ENCODE measurements at places on chromosomes 7 and 10. TPM values are rescaled to one million over a fixed set of nuclear protein-coding genes. Genes with fewer than 3 reads are reported as not detected.
A peak's percentile ranks its signal among the peaks of the same experiment; 100 is the strongest.

DNA sequence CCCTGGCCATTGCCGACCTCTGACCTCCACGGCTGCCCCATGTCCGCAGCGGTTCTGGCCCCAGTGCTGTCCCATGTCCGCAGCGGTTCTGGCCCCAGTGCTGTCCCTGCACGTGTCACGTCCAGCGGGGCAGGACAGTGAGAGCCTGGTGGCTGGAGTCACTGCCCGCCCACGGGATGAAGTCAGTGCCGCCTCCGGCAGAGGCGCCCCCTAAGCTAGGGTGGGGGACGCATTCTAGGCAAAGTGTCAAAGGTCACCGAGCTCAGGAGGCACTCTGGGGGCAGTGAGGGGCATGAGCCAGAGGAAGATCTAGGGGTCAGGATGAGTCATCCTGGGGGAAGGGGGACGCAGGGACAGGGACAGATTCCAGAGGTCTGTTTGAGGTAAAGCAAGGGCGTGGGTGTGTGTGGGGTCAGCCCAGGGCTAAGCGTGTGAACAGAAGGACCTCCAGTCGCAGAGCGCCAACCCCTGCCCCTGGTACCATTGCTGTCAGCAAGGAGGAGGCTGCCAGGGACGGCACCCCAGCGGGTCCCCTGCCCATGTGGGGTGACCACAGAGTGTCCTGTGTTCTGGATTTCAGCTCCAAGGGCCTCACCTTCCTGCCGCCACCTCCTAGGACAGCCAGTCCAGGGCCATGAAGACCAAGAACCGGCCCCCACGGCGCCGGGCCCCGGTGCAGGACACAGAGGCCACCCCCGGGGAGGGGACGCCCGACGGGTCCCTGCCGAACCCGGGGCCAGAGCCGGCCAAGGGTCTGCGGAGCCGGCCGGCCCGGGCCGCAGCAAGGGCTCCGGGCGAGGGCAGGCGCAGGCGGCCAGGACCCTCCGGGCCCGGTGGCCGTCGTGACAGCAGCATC lies 665 bp downstream of the BHLHA15 start:
- H3K4me1 ChIP-seq: peaks cover 47% of the 10 kb centered on the region
- peaks cover 24% of the 10 kb centered on the region for H3K36me3 ChIP-seq
- peak overlapping the region; percentile 51 for H3K4me3 ChIP-seq
- peak overlapping the region; percentile 69 for H3K27ac ChIP-seq
- DNase-seq: no peak
- peaks cover 22% of the 10 kb centered on the region for H3K27me3 ChIP-seq

DNA sequence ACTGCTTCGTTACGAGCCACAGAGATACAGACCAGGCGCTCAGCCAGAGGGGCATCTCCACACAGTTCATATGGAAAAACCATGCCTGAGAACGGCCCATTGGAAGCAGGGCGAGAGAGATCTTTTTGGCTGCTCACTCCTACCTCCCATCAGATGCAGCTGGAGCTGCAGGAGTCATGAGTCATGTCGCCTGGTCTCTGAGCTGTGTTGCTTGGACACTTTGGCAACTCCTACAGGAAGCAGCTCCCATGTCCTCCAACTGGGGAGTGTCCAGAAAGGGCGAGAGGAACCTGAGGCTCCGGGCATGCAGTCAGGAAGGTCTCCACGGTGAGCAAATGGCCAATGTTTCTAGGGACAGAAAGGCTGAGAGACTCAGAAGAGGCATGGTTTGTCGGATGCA lies 24.9 kb downstream of the INSIG1 start:
- no peaks in the 10 kb centered on the region for H3K4me1 ChIP-seq
- no peak overlapping the region for H3K27ac ChIP-seq
- H3K27me3 ChIP-seq: no peaks in the 10 kb centered on the region
- no peak overlapping the region for H3K4me3 ChIP-seq

- peaks cover 17% of the 10 kb centered on the region for H3K4me1 ChIP-seq
- peak; percentile 35 for DNase-seq
- peaks cover 54% of the 10 kb centered on the region for H3K27me3 ChIP-seq
Observed at GRCh38 chr10:71396711-71397295, at the start of gene CDH23. Gene CDH23, plus strand, starts transcription at chr10:71396920. Its CDS starts 42,912 bp downstream, at chr10:71439832.

DNA sequence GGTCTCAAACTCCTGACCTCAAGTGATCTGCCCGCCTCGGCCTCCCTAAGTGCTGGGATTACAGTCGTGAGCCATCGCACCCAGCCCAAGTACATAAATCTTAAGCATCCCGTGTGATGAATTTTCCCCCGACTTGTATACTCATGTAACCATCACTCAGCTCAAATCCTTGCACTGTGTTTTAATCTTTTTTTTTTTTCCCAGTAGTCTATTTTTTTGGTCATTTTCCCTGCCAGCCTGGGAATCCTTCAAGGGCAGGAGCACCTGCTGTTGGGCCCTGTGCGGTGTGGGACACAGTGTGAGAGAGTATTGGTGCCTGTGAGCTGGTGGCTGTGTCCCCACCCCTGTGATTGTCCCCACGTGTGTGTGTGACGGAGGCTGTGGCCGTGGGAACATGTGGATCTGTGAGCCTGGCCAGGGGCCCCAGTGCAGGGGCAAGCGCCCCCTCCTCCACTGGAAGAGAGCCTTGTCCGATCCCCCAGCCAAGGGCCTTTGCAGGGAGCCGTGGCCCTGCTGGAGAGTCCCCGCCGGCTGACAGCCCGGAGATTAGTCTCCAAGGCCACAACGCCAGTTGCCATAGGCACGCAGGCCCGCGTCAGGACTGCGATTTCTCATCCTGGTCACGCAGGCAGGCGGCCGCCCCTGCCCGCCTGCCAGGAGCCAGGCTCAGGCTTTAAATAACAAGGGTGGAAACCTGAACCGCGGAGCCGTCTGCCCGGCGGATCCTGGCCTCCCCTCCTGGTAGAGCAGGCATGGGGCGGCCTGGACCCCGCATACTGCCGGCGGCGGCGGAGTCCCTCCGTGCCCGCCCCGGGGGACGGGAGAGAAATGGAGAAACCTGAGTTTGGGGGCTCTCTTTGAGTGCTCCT lies 26.5 kb downstream of the GTF2IRD1 start:
- H3K4me1 ChIP-seq: peaks cover 89% of the 10 kb centered on the region
- no peaks in the 10 kb centered on the region for H3K36me3 ChIP-seq
- peak; percentile 86 for DNase-seq
- H3K27me3 ChIP-seq: peaks cover 6% of the 10 kb centered on the region
- peak overlapping the region; percentile 37 for H3K4me3 ChIP-seq

GRCh38 chr7:123998921-123999320 lies 33.9 kb downstream of the TMEM229A start:
- H3K4me1 ChIP-seq: no peaks in the 10 kb centered on the region
- no peak overlapping the region for H3K27ac ChIP-seq
- H3K27me3 ChIP-seq: no peaks in the 10 kb centered on the region
- no peaks in the 10 kb centered on the region for H3K36me3 ChIP-seq

DNA sequence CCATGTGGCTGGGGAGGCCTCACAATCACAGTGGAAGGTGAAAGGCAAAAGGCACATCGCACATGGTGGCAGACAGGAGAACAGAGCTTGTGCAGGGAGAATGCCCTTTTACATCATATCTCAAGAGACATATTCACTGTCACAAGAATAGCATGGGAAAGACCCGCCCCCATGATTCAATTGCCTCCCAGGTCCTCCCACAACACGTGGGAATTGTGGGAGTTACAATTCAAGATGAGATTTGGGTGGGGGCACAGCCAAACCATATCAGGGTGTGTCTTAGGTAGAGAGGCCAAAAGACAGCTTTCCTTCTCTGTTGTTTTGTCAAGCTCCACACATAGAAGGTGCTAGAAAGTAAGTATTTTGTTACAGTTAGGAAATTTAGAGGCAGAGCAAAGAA lies 20.8 kb upstream of the SLC26A5 start:
- H3K4me3 ChIP-seq: no peak overlapping the region
- no peaks in the 10 kb centered on the region for H3K4me1 ChIP-seq
- H3K27ac ChIP-seq: no peak overlapping the region
- no peaks in the 10 kb centered on the region for H3K36me3 ChIP-seq
- H3K27me3 ChIP-seq: no peaks in the 10 kb centered on the region
- DNase-seq: no peak

- H3K4me1 ChIP-seq: peaks cover 5% of the 10 kb centered on the region
- peak overlapping the region; percentile 39 for H3K27ac ChIP-seq
- H3K4me3 ChIP-seq: no peak overlapping the region
Observed at GRCh38 chr7:37441386-37441760, 7.3 kb downstream of the ELMO1 start.

DNA sequence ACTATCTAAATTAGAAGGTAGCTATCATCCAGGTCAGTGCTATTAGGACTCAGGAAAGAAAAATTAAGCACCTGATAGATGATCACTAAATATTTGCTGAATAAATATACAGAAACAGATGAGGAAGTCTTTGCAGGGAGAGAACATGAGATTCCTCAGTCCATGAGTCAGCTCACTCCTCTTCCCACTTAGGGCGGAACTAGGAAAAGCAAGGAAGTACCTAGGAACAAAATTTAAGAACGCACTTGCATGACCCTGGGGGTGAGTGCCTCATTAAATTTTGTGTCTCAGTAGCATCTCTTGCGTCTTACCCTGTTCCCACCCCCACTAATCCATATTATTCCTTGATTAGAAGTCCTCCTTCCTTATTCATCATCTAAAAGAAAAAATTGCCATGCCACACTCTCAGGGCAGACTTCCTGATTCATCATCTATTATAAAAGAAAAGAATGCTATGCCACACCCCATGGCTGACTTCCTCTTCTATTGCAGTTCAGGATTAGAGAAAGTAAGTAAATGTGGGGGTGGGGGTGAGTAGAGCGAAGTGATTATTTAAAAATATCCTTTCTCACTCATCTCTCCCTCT lies 208.8 kb downstream of the THSD7A start:
- no peaks in the 10 kb centered on the region for H3K36me3 ChIP-seq
- no peaks in the 10 kb centered on the region for H3K4me1 ChIP-seq
- H3K27me3 ChIP-seq: no peaks in the 10 kb centered on the region

- no peak overlapping the region for H3K27ac ChIP-seq
- H3K36me3 ChIP-seq: no peaks in the 10 kb centered on the region
- no peak for DNase-seq
- H3K4me1 ChIP-seq: no peaks in the 10 kb centered on the region
- H3K4me3 ChIP-seq: no peak overlapping the region
Observed at GRCh38 chr7:94941844-94942632, 34.6 kb downstream of the PPP1R9A start.

- no peaks in the 10 kb centered on the region for H3K36me3 ChIP-seq
- H3K27ac ChIP-seq: peak overlapping the region; percentile 79
- H3K4me1 ChIP-seq: peaks cover 42% of the 10 kb centered on the region
- peak; percentile 37 for DNase-seq
- H3K4me3 ChIP-seq: no peak overlapping the region
Observed at GRCh38 chr7:139767561-139767982, 10.2 kb downstream of the HIPK2 start.

- no peaks in the 10 kb centered on the region for H3K4me1 ChIP-seq
- H3K4me3 ChIP-seq: no peak overlapping the region
- DNase-seq: no peak
- no peaks in the 10 kb centered on the region for H3K27me3 ChIP-seq
Observed at GRCh38 chr7:91041901-91042484, 222.2 kb upstream of the FZD1 start.

- DNase-seq: no peak
- H3K4me3 ChIP-seq: no peak overlapping the region
- no peak overlapping the region for H3K27ac ChIP-seq
Observed at GRCh38 chr10:47024046-47024322, 112.8 kb downstream of the PTPN20 start.

DNA sequence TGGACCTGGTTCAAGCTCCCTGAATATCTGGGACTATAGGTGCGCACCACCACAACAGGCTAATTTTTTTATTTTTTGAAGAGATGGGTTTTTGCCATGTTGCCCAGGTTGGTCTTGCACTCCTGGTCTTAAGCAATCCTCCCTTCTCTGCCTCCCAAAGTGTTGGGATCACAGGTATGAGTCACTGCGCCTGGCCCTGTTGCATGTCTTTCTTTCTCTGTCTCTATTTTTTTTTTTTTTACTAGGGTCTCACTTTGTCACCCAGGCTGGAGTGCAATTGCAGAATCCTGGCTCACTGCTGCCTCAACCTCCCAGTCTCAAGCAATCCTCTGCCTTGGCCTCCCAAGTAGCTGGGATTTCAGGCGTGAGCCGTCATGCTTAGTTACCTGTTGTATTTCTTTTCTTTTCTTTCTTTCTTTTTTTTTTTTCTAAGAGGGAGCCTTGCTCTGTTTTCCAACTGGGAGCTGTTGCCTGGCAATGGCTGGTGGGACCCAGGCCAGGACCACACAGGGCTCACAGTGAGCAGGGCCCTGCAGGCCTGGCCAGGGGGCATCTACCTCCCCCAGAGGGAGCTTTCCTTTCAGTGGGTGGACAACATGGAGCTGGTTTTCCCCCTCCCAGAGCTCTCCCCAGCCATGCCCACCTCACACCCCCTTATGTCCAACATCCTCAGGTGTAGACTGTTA lies 6.0 kb downstream of the MYL7 start:
- DNase-seq: no peak
- H3K4me1 ChIP-seq: no peaks in the 10 kb centered on the region
- no peaks in the 10 kb centered on the region for H3K27me3 ChIP-seq
- H3K4me3 ChIP-seq: no peak overlapping the region

DNA sequence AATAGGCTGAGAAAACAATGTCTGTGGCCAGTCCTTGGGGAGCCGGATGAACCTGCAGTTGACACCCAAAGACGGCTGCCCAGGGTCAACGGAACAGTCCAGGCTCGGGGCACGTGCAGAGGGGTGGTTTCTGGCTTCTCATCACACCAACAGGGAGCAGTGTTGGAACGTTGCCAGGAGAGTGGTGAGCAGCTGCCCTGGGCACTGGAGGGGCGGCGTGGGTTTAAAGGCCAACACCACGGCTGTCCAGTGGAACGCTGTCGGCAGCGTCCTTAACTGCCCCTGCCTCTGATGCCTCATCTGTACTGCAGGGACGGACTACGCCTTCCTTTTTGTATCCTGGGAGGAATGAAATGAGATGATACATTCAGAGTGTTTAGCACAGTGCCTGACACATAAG lies 19.8 kb downstream of the JCAD start:
- peaks cover 14% of the 10 kb centered on the region for H3K4me1 ChIP-seq
- H3K4me3 ChIP-seq: no peak overlapping the region
- H3K27ac ChIP-seq: no peak overlapping the region
- H3K27me3 ChIP-seq: no peaks in the 10 kb centered on the region
- no peaks in the 10 kb centered on the region for H3K36me3 ChIP-seq

The PNLIPRP1 gene
- not detected for total RNA-seq

The CXCL12 gene
- total RNA-seq: 52.3 TPM

The RPP38 gene
- total RNA-seq: 28.0 TPM

The FLNC gene
- 30.9 TPM for total RNA-seq

The TMEM26 gene
- not detected for total RNA-seq

The ATXN7L1 gene
- total RNA-seq: 92.2 TPM

The ZNF12 gene
- total RNA-seq: 21.9 TPM

The TRIM73 gene
- total RNA-seq: 6.1 TPM

Data from stomach (tissue), 19 donors.